ENCODE measurements at places on chromosomes 12 and 14.

DNA sequence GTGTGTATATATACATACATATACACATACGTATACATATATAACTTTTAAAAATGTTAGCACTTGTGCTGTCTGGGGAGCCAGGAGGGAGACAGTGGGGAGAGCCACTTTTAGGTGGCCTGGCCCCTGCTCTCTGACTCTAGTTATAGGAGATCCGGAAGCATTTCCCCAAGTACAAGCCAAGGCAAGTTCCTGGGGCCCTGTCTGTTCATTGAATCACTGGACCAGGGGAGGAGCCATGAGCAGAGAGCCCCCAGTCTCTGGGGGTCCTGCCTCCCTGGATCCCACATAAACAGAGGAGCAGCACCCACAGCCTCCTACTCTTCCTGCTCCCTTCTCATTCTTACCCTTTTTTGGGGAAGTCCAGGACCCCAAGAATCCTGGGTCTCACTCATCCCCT lies 45.4 kb upstream of the TMED10 start:
- no peak for DNase-seq

- no peak for DNase-seq
Measured at GRCh38 chr12:47950856-47951468, 12.4 kb upstream of the TMEM106C start.

DNA sequence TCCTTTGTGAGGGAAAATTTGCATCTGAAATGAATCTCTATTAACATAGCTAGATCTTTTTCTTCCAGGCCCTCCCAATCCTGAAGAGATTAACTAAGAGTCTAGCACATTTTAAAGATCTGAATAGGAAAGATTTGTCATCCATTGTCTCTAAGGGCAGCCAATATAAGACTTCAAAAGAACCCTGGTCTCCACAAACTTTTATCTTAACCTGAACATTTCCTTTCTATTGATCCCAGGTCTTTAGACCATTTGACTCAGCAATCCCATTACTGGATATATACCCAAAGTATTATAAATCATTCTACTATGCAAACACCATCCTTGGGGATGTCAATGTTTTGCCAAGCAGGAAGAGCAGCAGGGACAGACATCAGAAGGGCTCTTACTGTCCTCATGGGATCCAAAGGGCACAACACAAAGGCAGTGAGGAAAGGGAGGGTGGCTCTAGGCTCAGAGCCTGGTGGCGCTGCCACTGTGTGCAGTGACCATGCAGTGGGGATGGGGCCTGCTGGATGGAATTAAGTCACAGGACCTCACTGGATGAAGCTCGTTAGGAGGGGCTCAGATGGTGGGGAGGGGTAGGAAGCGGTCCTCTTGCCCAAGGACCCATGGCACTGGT lies 12.7 kb upstream of the BDKRB2 start:
- no peak for DNase-seq

GRCh38 chr14:75126679-75127473 lies at the start of gene NEK9:
Gene NEK9 (minus strand): TSS chr14:75127048. CDS start chr14:75126921, 127 bp downstream.
- DNase-seq: peak; percentile 84

DNA sequence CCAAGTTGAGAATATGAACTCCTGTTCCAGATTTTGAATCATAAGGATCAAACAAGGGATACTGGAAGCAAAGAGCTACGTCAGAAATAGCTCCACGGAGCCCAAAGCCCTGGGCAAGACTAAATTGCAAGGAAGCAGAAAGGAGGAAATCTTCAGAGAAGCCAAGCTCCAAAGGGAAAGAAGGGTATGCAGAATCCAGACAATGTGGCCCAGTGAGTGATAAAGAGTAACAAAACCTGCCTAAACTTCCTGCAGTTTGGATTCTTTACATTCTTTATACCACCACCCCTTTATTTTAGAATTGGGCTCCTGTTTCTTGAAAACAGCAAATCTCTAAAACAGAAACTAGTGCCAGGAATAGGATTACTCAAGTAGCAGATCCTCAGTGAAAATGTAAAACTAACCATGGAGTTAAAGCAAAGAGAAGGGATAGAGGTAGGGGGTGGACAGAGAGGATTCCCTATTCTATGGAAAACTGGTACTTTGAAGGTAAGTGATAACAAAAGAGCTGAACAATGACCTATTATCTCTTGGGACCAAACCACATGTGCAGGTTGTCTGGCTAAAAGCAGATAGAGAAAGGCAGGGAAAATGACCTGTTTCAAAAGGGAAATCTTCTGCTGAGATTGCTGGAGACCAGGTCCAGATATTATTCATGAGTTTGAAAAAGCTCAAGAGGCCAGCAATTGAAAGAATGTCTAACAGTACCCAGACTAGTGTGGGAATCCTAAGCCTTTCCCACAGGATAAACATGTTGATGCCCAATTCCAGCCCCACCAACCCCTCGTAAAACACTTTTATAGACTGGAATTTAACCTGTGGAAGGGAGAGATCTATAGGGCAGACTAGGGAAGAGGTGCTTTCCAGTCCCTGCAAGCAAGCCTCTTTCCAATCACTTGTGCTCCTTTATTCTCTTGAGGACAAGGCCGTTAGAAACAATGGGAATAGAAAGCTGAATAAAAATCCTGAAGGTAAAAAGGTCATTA lies 24.5 kb downstream of the MBIP start:
- DNase-seq: no peak

- no peak for DNase-seq
Measured at GRCh38 chr14:93286212-93286890, 46.5 kb downstream of the BTBD7 start.

DNA sequence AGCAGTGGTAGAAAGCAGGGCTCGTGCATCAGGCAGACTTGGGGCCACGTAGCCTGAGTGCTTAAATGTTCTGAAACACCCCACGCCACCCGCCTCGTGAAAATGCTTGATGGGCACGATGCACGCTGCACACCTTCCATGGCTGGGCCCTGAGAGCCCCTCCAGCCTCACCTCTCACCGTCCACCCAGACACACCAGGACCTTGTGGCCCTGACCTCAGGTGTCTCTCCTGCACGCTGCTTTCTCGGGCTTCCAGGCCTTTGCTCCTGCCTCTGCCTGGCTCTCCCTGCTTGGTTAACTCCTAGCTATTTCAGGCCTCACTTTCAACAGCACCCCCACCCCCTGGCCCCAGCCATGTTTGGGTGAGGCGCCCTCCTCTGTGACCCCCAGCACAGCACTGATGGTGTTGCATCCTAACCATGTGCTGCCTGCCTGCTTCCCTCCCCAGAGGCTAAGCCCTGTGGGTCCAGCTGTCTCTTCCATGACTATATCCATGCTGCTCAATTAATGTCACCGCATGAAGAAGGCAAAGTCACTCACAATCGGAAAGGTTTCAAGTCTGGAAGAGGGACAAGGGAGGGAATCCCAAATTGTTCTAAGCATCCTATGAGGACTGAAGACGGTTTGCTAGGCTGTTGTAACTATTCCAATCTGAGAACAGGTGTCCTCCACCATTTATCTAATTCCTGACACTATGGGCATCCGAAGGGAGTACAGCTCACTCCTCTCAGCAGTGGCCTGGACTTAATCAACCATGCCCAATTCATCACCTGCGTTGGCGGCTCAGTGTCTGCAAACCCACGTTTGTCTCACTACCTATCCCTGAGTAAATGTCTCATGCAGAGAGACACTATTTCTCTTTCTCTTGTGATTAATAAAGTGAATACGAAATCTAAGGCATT lies 82.2 kb downstream of the CCDC88C start:
- no peak for DNase-seq

DNA sequence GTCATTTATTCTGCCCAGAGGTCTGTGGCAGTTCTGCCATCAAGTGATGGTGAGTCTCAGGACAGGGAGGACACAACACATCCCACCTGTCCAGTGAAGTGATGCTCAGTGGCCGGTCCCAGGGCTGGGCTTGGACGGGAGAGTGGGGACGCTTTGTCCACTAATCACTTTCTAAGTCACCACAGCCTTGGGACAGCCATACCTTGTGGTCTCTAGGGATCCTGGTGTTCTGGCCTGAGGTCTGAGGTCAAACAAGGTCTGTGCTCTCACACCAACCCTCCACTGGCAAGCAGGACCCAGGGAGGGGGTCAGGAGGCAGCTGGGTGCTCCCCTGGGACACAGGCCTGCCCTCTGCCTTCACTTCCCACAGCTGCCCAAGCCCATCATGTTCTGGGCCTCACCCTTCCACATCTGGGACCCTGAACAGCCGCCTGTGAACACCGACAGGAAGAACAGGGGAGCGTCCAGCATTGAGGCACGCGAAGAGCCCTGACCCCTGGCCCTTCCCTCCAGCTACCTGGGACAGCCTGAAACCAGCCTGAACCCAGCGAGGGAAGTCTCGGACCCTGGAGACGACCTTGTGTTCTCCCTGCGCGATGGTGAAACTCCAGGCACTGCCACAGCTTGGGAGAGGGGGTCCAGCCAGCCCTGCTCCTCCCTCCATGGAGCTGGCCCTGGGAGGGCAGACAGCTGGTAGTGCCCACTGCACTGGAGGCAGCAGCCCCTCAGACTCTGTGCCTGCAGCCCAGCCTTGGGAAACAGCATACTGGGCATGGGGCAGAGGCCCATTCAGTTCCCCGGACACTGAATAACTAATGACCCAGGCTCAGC lies 19.7 kb upstream of the GPR132 start:
- DNase-seq: no peak

DNA sequence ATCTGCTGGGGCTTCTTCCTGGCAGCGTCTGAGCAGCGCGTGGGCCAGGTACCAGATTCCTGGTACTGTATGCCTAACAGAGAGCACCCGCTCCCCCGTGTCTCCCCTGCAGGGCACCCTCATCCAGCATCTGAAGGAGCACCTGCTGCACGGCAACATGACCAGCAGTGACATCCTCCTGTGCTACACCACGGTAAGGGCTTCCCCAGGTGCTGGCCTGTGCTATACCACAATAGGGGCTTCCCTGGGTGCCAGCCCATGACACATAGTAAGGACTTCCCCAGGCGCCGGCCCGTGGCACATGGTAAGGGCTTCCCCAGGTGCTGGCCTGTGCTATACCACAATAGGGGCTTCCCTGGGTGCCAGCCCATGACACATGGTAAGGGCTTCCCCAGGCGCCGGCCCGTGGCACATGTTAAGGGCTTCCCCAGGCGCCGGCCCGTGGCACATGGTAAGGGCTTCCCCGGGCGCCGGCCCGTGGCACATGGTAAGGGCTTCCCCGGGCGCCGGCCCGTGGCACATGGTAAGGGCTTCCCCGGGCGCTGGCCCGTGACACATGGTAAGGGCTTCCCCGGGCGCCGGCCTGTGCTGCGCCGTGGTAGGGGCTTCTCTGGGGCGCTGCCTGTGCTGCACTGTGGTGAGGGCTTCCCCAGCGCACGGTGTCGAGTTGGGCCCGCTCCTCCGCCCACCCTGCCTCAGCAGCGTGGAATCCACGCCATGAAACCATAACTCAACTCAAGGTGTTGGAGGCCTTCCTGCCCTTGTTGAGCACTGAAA lies 49.3 kb downstream of the AACS start:
- no peak for DNase-seq

DNA sequence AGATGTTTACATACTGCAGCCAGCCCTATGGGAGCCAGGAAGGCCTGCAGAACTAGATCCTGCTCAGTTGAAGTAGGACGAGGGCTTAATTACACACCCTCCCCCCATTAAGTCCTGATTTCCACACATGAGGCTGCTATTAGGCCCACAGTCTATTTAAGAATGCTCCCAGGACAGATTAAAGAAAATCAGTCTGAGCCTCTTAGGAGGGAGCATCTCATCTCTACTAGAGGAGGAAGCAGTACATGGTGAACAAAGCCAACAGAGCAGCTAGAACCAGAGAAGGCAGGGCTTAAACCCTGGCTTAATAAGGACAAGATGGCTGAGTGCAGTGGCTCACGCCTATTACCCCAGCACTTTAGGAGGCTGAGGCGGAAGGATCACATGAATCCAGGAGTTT lies 55.8 kb upstream of the ARHGAP5 start:
- no peak for DNase-seq

GRCh38 chr12:52659951-52660350 lies 7.9 kb upstream of the KRT2 start:
- no peak for DNase-seq

DNA sequence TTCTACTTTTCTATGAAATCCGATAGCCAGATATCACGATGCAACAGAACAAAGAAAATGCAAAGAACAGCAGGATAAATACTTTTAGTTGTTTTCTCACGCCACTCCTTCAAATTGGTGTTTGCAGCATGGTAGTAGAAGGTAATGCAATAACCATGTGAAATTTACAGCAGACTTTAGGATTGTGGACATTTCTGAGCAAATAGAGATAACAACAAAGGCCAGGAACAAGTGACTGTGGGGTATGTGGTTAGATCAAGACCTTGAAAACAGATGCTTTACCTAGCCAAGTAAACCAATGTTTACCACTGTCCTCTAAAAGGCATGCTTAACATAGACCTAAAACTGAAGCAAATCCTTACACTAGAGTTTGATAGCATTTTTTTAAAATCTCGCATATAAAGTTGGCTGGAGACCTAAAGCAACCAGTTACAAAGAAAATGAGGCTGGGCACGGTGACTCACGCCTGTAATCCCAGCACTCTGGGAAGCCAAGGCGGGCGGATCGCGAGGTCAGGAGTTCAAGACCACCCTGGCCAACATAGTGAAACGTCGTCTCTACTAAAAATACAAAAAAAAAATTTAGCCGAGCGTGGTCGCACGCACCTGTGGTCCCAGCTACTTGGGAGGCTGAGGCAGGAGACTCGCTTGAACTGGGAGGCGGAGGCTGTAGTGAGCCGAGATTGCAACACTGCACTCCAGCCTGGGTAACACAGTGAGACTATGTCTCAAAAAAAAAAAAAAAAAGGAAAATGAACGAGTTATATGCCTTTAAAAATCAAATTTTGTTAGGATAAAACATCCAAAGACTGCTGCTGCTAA lies 123.2 kb upstream of the FOXN3 start:
- no peak for DNase-seq

- no peak for DNase-seq
Measured at GRCh38 chr14:77051116-77051515, 22.6 kb upstream of the IRF2BPL start.

GRCh38 chr12:114229150-114229549 lies 176.8 kb downstream of the TBX5 start:
- DNase-seq: no peak

GRCh38 chr12:58925111-58925611 lies 4.9 kb upstream of the LRIG3 start:
- DNase-seq: no peak

- no peak for DNase-seq
Measured at GRCh38 chr12:131209082-131210070, 255.7 kb downstream of the ADGRD1 start.

DNA sequence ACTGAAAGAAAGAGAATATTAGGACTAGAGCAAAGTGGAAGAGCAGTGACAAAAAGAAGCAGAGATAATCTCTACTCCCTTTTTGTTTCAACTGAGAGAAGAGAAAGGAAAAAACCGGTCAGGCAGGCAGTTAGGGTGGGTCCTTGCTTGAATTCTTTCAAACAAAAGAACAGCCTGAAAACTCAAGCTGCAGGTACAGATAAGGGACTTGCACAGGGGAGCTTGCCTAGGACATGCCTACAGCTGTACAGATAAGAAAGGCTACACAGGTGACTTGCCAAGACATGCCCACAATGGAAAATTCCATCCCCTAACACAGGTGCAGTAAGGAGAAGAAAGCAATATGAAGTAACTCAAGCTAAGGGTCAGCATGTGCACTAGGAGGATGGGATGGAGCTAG lies 532.2 kb upstream of the MIS18BP1 start:
- DNase-seq: no peak

DNA sequence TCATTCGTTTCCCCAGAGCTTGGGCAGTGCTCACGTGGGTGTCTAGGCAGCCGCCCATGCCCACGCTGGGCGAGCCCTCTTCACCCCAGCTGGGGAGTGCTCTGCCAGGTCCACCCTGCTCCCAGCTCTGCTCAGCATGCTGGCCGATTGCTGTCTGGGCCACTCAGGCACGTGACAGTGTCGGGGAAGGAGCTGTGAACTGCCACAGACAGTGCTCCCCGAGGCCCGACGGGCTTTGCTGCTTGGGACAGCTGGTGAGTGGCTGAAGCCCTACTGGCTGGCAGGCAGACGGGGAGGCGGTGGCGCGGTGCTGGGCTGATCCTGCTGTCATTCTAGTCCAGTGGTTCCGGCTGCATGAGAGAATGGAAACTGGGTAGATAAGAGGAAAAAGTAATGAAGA lies 15.8 kb downstream of the NOC4L start:
- no peak for DNase-seq
